ENCODE measurements at places on chromosomes 3 and 15.

DNA sequence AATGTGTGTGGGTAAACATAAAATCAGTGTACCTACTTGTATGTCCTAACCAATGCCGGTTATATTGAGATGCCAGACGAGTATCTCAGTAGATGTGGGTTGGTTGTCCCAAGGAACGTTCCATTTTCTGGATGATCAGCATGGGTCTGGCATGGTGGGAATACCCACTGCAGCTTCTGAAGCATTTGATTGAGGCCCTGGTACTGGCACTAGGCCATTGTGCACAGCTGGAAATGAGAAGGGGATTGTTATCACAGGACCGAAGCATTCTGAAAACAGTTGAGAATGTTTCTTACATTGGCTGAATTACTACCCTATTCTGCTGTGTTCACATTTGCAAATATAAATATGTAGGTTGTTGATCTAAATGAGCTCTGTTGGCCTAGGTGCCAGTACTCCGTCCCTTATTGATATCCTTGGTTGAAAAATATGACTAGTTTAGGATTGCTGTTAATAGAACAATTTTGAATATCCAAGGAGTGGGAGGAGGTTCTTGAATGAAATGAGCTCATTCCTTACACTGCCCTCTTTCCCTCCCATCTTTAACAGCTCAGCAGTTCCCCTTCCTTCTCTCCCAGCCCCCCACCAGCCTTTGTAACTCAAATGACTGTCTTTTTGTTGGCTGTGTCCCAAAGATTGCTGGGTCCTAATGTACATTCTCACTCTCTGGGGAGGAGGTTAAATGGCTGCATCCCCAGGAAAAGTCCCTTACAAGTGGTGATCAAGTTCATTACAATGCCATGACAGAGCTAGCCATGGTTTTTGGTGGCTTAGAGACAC, 293.3 kb upstream of the TPM1 start:
- ATAC-seq = no peak

DNA sequence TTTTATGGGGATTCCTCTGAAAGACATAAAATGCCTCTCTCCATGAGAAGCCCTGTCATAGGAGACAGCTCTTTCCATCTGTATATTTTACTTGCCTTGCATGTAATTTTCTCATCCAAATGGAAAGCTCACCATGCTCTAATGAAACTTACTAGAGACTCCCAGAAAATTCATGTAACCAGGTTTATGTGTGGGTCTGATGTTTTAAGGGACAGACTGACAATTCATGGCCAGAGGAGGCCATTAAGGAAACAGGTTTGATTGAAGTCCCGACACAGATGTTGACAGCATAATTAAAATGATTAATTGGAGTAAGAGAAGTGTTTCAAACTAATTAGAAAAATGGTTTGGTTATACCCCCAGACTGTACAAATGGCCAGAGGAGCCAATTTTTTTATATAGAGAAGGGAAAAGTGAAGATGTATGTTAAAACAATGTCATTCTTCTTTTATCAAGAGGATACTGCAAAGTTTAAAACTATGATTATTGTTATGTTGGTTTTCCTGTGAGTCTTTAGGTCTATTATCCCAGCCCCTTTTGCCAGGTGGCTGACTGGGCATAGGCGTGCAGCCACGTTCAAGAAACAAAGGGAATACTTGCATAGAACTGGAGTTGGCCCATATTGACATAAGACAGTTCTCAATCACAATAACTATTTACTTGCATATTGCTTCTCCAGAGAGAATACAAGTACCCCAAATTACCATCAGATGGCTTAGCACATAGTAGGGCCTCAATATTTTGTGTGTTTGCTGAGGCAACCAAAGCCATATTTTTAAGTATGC, 64.8 kb downstream of the RBMS3 start:
- no peak for ATAC-seq

- peak; percentile 89 for ATAC-seq
These were observed 307.9 kb upstream of the CBLB start for GRCh38 chr3:106176734-106177133.

- ATAC-seq = no peak
These were observed 189.2 kb downstream of the CADM2 start for GRCh38 chr3:85148036-85148435.

GRCh38 chr3:192843119-192843518, 74.5 kb downstream of the MB21D2 start:
- no peak for ATAC-seq

- ATAC-seq = no peak
These were observed 88.3 kb downstream of the TMEM266 start for GRCh38 chr15:76147906-76148570.

DNA sequence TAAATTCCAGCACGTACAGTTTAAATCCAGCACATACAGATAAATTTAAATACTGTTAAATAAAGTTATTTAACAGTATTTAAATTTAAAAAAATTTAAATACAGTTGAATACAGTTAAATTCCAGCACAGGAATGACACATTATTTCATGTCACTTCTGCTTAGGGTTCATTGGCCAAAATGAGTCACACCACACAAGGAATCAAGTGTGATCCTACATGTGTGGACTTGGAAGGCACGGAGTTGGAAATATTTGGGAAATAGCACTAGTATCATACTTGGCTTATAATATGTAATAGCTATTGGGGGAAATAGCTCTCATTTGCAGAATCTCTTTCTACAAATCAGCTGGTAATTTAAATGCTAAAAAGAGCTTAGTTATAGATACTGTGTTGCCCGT, 10.6 kb downstream of the RAB7A start:
- ATAC-seq = no peak

- no peak for ATAC-seq
These were observed 177.5 kb downstream of the FNDC3B start for GRCh38 chr3:172216911-172217310.

DNA sequence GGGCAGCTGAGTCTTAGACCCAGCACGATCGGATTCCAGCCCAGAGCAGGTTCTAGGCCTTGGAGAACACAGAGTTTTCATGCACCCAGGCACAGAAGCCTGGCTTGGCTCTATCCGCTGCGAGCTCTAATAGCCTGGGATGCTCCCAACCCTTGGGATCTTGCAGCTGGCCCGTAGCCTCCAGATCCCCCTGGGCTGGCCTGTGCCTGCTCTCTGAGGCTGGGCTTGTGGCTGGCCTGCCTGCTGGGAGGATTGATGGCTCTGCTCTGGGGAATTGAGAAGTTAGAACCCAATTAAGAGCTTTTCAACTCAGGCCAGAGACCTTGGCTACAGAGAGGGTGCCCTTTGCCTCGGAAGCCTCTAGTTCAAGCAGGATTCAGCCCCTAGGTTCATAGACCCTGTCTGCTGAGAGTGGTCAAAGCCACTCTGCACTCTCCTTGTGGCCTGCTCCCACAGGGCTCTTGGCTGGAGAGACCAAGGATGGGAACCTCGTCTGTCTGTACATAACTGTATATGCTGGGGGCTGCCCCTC, 64.4 kb downstream of the MAGEF1 start:
- ATAC-seq = no peak

DNA sequence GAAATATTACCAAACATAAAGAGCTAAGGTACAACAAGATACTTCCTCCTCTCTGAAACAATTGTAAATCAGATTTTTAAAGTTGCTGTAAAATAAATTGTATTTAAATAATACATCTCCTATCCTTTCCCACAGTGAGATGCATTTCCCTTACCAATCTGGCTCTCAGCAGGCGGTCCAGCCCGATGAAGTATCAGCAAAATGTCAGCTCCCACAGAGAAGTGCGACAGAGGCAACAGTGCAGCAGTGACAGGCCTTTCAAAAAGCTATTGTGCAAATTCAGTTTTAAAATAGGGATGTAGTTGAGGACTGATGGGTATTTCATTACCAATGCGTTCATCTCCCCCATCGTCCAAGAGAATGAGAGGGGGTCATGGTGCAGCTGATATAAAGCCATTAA, 733.2 kb upstream of the GOLIM4 start:
- ATAC-seq = no peak

GRCh38 chr3:156102267-156102931, 18.0 kb upstream of the KCNAB1 start:
- no peak for ATAC-seq

DNA sequence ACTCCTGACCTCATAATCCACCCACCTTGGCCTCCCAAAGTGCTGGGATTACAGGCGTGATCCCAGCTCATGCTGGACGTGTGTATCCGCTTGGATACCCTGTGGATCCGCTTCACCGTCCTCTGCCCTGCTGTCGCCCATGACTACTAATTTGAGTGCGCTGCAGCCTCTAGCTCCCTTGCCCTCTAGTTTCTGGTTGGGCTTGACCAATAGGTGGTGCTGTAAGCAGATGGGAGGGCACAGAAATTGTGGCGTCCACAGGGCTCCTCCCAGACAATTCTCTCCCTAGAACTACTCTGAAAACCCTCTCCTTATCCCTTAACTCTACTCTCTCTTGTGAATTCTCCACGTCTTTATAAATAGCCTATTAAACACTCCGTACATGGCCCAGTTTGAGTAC, 36.2 kb downstream of the ZPLD1 start:
- no peak for ATAC-seq

DNA sequence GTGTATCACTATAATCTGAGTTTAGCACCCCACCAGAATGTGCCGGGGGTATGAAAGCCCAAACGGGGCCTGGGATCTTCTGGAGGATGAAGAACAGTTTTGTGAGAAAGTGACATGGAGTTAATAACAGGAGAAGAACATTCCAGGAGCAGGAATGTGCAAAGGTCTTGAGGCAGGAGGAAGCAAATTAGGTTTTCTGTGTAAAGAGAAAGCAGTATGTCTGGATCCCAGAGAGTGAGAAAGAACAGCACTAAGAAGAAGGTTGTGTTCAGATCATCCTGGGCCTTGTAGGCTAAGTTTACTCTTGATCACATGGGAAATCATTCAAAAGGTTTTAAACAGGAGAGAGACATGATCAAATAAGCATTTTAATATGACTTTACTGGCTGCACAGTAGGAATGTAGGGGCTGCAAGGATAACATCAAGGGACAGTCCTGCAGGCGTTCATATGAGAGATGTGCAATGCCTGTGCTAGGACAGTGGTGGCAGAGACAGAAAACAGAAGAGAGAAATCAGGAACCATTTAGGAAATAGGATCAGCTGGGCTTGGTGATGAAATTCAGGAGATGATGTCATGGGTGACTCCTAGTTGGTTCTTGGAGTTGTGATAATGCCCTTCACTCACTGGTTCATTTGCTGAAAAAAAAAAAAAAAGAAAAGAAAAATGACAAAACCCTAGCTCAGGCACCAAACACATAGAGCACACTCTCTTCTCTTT, 113.5 kb downstream of the TNIK start:
- no peak for ATAC-seq

- no peak for ATAC-seq
These were observed 90.5 kb upstream of the IL12A start for GRCh38 chr3:159898147-159898546.

- ATAC-seq = no peak
These were observed 478.5 kb upstream of the CBLB start for GRCh38 chr3:106347350-106347749.

GRCh38 chr15:70169147-70169546, 71.4 kb upstream of the TLE3 start:
- no peak for ATAC-seq

GRCh38 chr15:38904298-38904697, 339.7 kb upstream of the RASGRP1 start:
- ATAC-seq = no peak

DNA sequence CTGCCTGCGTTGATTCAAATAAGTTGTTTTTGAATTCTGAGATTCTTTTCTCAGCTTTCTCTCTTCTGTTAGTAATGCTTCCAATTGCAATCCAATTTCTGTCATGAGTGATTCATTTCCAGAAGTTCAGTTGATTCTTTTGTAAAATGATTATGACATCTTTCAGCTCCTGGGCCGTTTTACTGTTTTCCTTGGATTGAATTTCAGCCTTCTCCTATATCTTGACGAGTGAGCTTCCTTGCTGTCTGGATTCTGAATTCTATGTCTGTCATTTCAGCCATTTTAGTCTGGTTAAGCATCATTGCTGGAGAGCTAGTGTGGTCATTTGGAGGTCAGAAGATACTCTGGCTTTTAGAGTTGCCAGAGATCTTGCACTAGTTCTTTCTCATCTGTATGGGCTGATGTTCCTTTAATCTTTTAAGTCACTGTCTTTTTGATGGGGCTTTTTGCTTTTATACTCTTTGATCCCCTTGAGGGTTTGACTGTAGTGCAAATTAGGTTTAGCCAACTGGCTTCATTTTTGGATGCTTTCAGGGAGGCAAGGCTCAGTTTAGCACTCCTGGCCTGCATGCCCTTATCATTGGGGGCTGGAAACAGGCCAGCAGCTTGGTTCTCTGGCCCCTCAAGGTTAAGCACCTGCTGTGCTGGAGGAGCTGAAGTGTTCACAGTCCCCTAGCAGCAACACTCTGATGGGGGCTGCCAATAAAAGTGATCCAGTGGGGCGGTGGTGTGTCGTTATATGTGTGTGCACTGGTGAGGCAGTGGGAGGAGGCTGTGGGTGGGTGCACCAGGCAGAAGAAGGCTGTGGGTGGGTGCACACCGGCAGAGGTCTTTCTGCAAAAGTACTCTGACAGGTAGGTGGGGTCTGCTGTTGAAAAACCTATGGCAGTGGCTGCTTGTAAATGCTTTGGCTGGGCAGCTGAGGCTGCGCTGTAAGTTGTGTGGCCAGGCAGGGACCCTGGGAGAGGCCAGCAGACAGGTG, 51.2 kb downstream of the MCTP2 start:
- ATAC-seq = no peak

GRCh38 chr15:40366457-40367370, 8.7 kb downstream of the DISP2 start:
- ATAC-seq = no peak

- no peak for ATAC-seq
These were observed 6.9 kb upstream of the ACVR2B start for GRCh38 chr3:38446812-38447211.

- no peak for ATAC-seq
These were observed 1.9 kb downstream of the SCAPER start for GRCh38 chr15:76903251-76903681.

- ATAC-seq = peak; percentile 41
These were observed 34.8 kb upstream of the CD47 start for GRCh38 chr3:108125550-108126071.

DNA sequence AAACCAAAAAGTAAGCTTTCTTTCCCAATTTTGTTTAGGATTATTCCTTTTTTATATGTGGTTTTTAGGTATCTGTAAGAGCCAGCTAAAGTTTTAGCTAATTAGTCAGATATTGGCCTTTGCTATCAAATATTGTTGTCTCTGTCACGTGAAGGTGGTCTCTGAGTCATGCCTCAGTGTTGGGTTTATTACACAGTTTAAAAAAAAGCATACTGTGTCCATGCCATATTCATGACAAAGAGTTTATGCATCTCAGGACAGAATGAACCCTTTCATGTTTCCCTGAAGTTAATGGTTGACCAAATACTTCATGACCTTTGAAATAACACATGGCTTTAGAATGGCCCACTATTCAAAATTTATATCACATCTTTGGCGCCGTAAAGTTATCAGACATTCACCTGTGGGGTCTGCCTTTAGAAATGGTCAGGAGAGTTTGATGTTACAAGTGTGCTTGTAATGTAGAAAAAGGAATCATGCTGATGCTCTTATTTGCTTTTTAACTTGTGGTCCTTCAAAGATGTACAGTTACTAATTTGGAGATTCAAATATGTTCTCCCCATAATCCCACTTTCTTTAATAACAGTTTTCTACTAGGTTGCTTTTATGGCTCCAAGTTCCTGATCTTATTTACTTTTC, 101.5 kb downstream of the MYRIP start:
- no peak for ATAC-seq

GRCh38 chr15:68199340-68199739, 5.8 kb downstream of the CALML4 start:
- ATAC-seq = no peak

GRCh38 chr3:152656972-152657355, 178.0 kb upstream of the P2RY1 start:
- ATAC-seq = no peak

- ATAC-seq = no peak
These were observed 1764.4 kb downstream of the OTOL1 start for GRCh38 chr3:163261056-163261455.

GRCh38 chr15:69515508-69515907, 62.9 kb downstream of the RPLP1 start:
- no peak for ATAC-seq
